ENCODE measurements at places on chromosomes 7 and 10.

DNA sequence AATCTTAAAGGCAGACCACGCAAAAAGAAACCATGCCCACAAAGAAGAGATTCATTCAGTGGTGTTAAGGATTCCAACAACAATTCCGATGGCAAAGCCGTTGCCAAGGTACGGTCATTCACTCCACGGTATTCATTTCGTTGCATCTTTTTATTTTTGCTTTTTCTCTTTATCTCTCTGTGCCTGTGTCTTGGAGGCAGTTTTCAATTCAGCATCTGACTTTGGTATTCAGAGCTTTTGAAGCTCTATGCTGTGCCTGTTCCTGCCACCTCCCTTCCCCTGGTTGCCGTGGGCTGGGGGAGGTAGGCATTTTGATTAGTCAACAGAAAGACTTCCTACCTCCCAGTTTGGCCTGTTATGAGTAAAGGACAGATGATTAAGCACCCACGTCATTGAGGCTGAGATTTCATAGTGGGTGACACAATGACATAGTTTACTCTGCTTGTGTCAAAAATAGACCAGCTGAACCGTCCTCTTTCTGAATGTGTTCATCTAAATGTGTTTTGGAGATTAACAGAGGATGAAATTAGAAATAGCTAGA lies 149.5 kb downstream of the ARID5B start:
- DNase-seq: peak; percentile 89

DNA sequence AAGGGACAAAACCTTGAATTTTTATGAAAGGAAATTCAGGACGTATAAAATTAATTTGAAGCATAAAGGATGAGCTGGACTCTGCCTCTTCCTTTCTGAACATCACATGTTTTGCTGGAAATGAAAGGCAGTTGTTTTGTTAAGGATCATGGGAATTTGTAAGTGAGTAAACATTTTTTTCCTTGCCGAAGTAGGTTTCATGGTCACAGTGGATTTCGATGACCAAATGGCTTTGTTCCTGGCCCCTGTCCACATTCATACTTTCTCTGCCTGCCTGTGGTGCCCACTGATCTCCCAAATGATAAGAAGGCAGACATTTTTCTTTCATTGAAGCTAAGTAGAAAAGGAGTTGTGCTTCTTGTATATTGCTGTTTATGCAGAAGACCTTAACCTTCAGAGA lies 104.2 kb downstream of the ARID5B start:
- DNase-seq: peak; percentile 49

- peak; percentile 57 for DNase-seq
Measured at GRCh38 chr7:12638851-12639456, 48.5 kb upstream of the ARL4A start.

DNA sequence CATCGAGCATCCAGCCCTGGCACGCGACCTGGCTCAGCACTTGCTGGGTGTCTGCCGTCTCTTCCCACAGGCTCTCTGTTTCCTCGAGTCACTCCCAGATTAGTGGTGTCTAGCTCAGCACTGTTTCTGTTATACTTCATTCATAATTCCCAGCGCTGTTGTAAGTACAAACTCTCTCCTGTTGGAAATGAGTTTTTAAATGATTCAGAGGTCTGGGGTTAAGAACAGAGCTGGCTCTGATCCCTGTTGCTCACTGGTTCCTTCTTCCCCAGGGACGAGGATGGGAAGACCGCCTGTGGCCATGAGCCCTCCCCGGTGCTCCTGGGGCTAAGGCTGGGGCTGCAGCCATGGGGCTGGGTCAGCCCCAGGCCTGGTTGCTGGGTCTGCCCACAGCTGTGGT lies 17.3 kb upstream of the C10orf95 start:
- DNase-seq: no peak

- DNase-seq: no peak
Measured at GRCh38 chr7:156857757-156858156, 35.2 kb downstream of the LMBR1 start.

DNA sequence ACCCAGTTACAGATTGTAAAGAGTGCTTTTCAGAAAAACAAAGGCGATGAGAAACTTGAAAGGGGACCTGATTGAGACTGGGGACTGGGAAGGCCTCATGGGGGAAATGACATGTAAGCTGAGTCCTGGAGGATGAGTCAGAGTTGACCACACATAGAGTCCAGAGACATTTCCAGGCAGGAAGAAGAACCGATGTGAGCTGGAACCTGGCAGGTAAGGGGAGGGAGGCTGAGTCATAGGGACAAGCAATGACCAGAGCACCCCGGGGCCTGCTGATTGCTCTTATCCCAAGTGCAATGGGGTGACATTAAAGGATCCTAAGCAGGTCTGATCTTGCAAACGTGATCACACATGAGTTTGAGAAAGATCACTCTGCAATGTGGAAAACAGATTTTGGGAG lies 11.7 kb downstream of the TLL2 start:
- peak; percentile 22 for DNase-seq

GRCh38 chr7:47647918-47648250 lies 66.0 kb upstream of the TNS3 start:
- no peak for DNase-seq

GRCh38 chr10:72421885-72422540 lies 67.3 kb upstream of the DNAJB12 start:
- DNase-seq: no peak

Measured in RPMI7951 (cell line).